ENCODE measurements at places on chromosomes 12 and 14. TPM values are rescaled to one million over a fixed set of nuclear protein-coding genes. Genes with fewer than 3 reads are reported as not detected.

The TSHR gene
- total RNA-seq: not detected

The RNF212B gene
- not detected for total RNA-seq

The AQP5 gene
- 2.4 TPM for total RNA-seq

The DIO3 gene
- total RNA-seq: not detected

The PRH1 gene
- 22.4 TPM for total RNA-seq

The EEF1AKMT3 gene
- 6.6 TPM for total RNA-seq

The KRT82 gene
- not detected for total RNA-seq

The PRR13 gene
- 59.5 TPM for total RNA-seq

The ABHD12B gene
- total RNA-seq: not detected

The DDX54 gene
- 31.2 TPM for total RNA-seq

The AKAP5 gene
- 0.16 TPM for total RNA-seq

The TAS2R31 gene
- 13.6 TPM for total RNA-seq

The CCDC197 gene
- total RNA-seq: not detected

The OTOGL gene
- total RNA-seq: 0.16 TPM

The GPR65 gene
- total RNA-seq: not detected

The NELL2 gene
- 4.6 TPM for total RNA-seq

The SCN8A gene
- total RNA-seq: 17.2 TPM

The KCNA5 gene
- total RNA-seq: not detected

The NRXN3 gene
- 0.18 TPM for total RNA-seq

The GPR162 gene
- total RNA-seq: 2.6 TPM

The SYT10 gene
- total RNA-seq: not detected

- DNase-seq: peak; percentile 61
These were observed 414 bp upstream of the CDK17 start for GRCh38 chr12:96400631-96401075.

GRCh38 chr14:95533822-95534221 lies 1.0 kb upstream of the GLRX5 start:
- DNase-seq: no peak

GRCh38 chr12:115840159-115840558 lies 437.3 kb downstream of the MED13L start:
- DNase-seq: no peak

GRCh38 chr12:27437839-27438238 lies 8.7 kb upstream of the SMCO2 start:
- DNase-seq: no peak

DNA sequence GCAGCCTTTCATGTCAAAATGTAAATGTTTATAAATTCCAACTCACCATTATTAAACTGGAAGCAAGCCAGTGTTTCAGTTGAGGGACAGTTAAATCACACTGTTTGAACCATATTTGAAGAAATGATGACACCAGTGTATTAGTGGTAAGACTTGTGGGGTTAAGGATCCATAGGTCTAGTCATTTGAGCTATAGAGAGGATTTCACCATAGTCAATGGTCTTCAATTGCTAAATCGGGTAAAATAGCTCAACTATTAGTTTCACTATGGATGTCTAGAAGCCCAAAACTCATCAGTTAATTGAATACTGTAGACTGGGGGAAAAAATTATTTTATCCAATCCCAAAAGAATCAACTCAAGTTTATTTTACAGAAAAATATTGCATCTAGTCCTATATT lies 659.1 kb downstream of the NRXN3 start:
- DNase-seq: no peak

- no peak for DNase-seq
These were observed 10.7 kb downstream of the TTC5 start for GRCh38 chr14:20295067-20295466.

GRCh38 chr12:130975116-130975515 lies 21.4 kb downstream of the ADGRD1 start:
- no peak for DNase-seq

DNA sequence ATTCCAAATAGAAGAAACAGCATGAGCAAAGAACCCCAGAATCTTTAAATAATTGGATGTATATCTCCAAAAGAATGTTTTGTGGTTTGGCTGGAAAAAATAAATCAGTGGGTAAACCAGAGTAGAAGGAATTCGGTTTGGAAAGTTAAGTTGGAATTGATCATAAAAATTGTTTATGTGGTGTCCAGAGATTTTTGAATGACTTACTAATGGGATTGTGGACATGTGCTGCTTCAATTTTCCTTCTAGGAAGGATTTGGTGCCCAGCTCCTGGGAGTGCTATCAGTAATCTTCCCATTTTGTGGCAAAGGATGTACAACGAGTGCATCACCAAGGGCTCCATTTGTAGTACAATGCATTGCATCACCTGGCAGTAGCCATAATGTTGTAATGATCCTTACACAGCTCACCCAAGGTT lies 224.8 kb downstream of the SLC16A7 start:
- DNase-seq: peak; percentile 47

- DNase-seq: peak; percentile 12
These were observed 75.3 kb upstream of the OR4E1 start for GRCh38 chr14:21748869-21749303.

- no peak for DNase-seq
These were observed 50.3 kb downstream of the BMAL2 start for GRCh38 chr12:27382924-27383323.

GRCh38 chr12:56150563-56150962 lies 1.8 kb upstream of the MYL6B start:
- peak; percentile 63 for DNase-seq

DNA sequence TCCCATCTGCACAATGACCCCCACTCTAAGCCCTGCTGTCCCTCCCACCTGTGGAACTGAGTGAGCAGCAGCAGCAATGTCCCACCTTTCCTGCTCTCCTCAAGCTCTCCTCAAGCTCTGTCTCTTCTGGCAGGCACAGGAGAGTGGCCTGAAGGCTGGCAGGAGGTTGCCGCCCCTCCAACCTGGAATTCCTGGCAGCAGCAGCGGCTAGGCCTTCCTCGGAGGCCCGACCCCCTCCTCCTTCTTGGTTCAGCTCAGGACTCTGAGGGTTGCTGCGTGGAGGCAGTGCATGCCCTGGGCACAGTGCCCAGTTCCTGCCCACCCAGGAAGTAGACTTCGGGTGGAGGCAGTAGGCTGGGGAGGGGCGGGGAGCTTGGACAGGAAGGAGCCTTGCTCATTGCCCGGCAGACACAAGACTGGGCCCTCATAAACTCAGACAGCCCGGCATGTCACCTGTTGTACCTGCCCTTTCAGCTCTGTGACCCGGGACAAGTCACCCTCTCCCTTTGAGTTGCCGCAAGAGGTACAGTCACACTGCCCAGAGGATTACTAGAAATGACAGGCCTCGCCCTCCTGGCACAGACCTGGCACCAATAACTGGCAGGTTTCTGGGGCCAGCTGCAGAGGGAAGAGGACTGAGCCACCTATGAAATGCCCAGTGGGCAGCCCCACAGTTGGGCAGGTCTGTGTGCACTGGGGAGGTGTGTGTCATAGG lies 2.1 kb upstream of the SERPINA1 start:
- DNase-seq: no peak

DNA sequence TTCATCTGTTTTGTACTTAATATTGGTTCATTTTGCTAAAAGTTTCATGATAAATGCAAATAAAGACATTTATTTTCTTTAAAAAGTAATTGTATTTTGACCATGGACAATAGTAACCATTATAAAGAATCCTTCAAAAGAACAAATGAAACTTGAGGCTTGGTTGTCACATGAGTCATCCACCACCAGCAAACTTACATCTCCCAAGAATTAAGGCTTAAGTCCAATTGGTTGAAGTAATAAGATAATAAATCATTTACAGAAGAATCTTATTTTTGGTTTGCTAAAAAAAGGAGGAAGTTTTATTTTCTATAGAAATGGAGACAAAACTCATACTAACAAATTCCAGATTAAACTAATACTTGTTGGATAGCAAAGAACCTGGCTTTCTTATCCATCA lies 84.8 kb upstream of the KITLG start:
- DNase-seq: peak; percentile 75

- DNase-seq: peak; percentile 82
These were observed 2.2 kb upstream of the NFKBIA start for GRCh38 chr14:35406506-35407305.

DNA sequence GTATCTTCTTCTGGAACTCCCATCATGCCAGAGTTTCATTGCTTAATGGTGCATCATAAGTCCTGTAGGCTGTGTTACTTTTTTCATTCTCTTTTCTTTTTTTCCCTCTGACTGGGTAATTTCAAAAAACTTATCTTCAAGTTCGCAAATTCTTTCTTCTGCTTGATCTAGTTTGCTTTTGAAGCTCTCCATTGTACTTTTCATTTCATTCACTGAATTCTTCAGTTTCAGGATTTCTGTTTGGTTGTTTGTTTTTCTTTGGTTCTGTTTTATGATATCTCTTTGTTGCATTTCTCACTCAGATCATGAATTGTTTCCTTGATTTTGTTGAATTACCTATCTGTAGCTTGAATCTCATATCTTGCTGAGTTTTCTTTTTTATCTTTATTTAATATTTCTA lies 83.3 kb upstream of the PRMT8 start:
- no peak for DNase-seq

GRCh38 chr14:61109288-61109687 lies 128.2 kb downstream of the SLC38A6 start:
- no peak for DNase-seq

- DNase-seq: no peak
These were observed 4.2 kb upstream of the PWP1 start for GRCh38 chr12:107681455-107681835.

- no peak for DNase-seq
These were observed 15.8 kb downstream of the FAM222A start for GRCh38 chr12:109729371-109729781.

GRCh38 chr12:5899675-5900074 lies 45.4 kb downstream of the ANO2 start:
- no peak for DNase-seq

DNA sequence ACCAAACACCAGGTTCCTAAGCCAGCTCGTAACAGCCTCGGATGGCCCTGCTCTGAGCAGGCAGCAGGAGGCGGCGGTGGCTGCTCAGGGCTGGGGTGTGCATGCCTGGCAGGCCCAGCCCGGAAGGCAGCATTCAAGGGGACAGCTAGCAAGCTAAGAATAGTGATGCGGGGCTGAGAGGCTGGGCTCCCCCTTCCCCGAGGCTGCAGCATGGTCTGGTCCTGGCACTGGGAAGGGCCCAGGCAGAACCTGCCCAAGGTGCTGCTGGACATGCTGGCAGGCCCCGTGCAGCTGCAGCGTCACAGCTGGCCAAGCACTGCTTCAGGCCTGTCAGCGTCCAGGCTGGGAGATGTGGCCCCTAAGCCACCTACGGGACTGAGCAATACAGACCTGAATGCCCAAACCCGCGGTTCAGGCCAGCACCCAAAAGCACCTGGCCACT lies 26.4 kb upstream of the NUDT14 start:
- no peak for DNase-seq

Measured in fibroblast of the aortic adventitia (primary cell).